Type B pancreatic cell (in vitro differentiated cells): ENCODE measurements at places on chromosomes 1 and 21. TPM values are rescaled to one million over a fixed set of nuclear protein-coding genes. Genes with fewer than 3 reads are reported as not detected.

The CLEC20A gene
- not detected in 2 replicates for total RNA-seq

- peak; percentile 15 for DNase-seq
Observed at GRCh38 chr21:33364830-33365229, 38.4 kb upstream of the IFNGR2 start.

GRCh38 chr1:230568676-230569075 is 73.6 kb upstream of the COG2 start:
- no peak for DNase-seq

GRCh38 chr1:175820456-175821025 is 77.1 kb upstream of the TNR start:
- no peak for DNase-seq

The RAB42 gene
- 0.52 and 2.7 TPM in 2 replicates for total RNA-seq

DNA sequence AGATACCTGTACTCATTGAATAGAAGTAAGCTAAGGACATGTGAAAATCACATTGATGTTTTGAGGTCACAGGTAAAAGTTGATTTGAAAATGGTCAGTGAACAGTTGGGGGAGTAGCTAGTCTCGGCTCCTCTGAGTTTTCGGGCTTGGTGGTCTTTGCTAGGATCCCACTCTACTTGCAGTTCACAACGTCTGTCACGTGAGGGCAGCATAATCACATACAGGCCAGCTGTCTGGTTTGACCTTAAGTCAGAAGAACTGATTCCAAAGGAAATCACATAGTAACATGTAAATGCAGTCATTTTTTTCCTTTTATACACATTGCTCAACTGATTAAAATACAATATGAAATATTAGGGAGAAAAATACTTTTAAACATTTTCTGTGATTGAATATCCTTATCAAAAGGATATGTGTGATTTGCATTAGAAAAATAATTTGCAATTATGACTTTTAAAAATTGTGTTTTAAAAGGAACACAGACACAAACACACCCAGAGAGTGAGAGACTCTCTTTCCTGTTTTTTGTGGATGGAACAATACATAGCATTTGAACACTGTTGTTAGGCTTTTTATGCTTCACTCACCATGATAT is 21.8 kb upstream of the PDC start:
- DNase-seq: peak; percentile 75

The RPE65 gene
- 0.14 TPM in 1 of 2 replicates, not detected in the other for total RNA-seq

The NCSTN gene
- 103 and 104 TPM in 2 replicates for total RNA-seq

The ZSWIM5 gene
- total RNA-seq: 1.9 and 2.7 TPM in 2 replicates

GRCh38 chr1:172278478-172278877 is 142.0 kb upstream of the C1orf105 start:
- no peak for DNase-seq

The WNT4 gene
- 9.8 and 26.4 TPM in 2 replicates for total RNA-seq

The RFX5 gene
- 27.3 and 66.5 TPM in 2 replicates for total RNA-seq

DNA sequence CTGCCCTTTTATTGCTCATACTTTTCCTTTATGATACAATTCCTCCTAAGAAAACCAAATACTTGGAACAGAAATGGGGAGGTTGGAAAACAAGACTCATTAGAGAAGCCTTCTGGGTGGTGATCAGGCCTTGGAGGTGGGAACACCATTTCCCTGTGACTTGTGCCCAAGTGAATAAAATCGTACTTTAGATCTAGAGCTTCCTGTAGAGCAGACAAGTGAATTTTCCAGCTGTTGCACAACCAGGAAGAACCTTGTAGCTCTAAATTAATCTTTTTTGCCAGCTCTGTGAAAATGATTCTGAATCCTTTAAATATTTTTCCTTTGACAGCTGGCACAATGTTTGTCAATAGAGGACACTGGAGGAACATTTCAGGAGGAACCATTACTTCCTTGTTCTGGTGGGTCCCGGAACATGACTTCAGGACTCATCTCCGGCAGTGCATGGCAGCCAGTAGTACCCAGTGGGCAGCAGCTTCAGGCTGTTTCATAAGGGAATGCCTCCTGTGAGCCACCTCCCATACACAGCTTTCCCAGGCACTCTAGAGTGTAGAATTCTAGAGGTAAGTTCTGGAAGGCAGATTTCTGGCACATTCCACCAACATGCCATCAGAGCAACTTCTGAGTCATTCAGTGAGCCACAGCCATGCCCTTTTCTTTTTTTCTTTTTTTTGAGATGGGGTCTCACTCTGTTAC is 5.5 kb upstream of the SNAPIN start:
- DNase-seq: no peak

The SPRR2A gene
- 0.75 and 2.3 TPM in 2 replicates for total RNA-seq

GRCh38 chr1:182059936-182060335 is 1.6 kb downstream of the ZNF648 start:
- DNase-seq: no peak

GRCh38 chr1:3895279-3895950 is 4.7 kb downstream of the C1orf174 start:
- DNase-seq: no peak

DNA sequence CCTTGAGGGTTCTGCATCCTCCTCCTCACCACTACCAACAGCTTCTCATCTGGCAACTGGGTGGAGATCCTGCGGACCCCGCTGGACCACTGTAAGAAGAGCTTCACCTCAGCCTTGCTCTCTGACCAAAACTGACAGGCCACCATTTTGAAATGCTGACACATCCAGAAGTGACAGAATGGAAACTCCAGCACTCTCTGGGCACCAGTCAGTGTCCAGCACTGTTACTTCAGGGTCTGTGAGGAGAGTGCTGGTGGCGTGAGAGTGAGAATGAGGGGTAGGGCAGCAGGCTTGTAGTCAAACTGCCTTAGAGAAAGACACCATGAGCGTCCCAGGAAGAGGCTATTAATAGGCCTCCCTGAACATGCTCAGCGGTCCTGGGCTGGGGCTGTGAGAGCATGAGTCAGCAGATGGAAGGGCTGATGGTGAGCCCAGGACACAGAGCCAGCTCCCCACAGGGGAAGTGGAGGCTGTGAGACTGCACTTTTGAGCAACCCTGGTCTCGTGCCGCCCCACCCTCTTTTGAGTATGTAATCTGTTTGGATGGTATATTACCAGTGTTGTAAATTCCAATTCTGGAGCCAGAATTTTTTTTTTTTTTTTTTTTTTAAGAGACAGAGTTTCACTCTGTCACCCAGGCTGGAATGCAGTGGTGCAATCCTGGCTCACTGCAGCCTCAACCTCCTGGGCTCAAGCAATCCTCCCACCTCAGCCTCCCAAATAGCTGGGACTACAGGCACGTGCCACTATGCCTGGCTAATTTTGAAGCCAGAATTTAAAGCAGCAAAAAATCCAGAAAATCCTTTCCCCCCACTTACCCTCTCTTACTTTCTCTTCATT is 34.4 kb upstream of the SLC30A1 start:
- no peak for DNase-seq

GRCh38 chr1:244319283-244320132 is 132.2 kb downstream of the ADSS2 start:
- no peak for DNase-seq

DNA sequence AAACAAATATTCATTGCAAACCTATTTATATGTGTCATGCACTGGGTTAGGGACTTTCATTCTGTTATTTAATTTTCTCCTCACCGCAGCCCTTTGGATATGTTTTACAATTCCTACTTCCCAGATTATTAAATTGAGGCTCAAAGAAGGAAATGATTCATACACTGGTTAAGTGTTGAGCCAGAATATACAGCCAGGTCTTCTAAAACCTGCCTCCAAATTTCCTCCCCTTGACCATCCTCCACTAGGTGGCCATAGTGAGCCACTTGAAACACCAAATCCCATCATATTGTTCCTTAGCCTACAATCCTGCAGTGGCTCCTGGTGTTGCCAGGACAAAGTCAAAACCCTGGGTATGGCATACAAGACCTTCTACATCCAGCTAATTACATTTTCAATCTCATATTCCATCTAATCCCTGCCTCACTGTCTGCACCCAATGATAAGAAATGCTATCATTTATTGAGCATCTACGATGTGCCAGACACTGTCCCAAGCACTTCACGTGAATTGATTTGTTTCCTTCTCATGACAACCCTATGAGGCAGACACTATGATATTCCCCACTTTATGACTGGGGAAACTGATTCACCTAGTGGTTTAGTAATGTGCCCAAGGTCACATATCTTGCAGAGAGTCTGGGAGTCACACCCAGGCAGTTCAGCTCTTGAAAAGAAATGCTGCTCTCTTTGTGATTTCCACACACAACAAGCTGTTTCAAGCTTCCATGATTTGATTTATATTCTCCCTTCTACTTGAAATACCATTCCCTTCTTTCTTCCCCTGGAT is 23.6 kb upstream of the KIRREL1 start:
- DNase-seq: no peak

The LCE1D gene
- total RNA-seq: not detected in 2 replicates

- no peak for DNase-seq
Observed at GRCh38 chr1:236795757-236796667, 920 bp downstream of the MTR start.

GRCh38 chr1:19640363-19641316 is 3.5 kb upstream of the NBL1 start:
- no peak for DNase-seq

GRCh38 chr1:8567146-8567545 is 249.2 kb downstream of the SLC45A1 start:
- DNase-seq: no peak

The OR2T2 gene
- not detected in 2 replicates for total RNA-seq

- DNase-seq: no peak
Observed at GRCh38 chr1:59596432-59596831, 218.3 kb upstream of the HOOK1 start.

DNA sequence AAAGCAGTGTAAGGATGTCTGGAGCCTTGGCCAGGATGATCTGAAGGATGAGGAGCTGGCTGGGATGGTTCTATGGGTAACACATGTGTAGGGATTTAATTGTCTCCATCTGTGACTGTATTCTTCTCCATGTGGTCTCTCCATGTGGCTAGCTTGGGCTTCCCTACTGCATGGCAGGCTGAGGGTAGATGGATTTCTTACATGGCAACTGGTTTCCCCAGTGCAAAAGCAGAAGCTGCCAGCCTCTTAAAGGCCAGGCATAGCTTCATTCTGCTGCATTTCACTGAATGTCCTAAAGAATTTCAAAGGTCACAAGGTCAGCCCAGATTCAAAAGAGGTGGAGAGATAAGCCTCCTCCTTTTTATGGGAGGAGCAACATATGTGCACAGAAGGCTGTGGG is 61.7 kb downstream of the XCL2 start:
- DNase-seq: no peak

DNA sequence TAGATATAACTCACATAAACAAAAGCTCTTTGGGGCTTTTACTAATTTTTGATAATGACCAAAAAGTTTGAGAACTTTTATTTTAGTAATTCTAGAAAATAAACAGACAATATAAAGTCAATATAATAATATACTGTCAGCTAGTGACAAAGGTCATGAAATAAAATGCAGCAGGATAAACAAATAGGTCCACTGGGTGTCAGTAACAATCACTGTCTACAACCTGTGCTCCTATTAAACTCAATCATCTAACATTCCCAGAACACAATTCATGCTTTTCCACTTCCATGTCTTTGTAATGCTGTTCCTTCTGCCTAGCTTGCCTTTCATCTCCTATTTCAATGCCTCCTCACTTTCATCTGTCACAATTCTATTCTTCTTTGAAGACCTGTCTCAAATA is 186.1 kb downstream of the GIPC2 start:
- no peak for DNase-seq

DNA sequence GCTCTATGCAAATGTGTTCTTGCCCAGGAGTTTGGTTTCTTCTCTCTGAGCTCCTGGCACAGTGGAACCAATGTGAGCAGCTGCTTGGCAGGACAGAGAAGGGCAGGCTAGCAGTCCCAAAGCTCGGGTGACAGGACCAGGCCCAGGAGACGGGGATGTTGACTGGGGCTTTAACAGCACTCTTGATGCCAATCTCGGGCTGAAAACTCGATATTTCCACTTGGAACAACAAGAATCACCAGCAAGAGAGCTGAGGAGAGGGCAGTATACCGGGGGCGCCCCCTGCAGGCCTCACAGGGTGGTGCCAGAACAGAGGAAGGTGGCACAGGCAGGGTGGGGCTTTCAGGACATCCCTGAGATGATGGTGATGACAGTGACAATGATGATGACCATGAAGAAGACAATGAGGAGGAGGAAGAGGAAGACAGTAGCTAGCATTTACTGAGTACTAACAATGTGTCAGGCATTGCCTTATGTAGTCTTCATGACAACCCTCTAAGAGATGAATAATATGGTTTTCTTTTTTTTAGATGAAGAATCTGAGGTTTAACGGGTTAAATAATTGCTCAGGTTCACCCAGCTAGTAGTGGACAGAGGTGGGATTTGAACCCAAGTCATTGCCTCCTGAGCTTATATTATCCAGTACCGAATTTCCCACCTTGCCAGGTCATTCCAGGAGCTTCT is 2.7 kb upstream of the KCNJ9 start:
- no peak for DNase-seq

The ZNF648 gene
- 0.10 and 0.34 TPM in 2 replicates for total RNA-seq

DNA sequence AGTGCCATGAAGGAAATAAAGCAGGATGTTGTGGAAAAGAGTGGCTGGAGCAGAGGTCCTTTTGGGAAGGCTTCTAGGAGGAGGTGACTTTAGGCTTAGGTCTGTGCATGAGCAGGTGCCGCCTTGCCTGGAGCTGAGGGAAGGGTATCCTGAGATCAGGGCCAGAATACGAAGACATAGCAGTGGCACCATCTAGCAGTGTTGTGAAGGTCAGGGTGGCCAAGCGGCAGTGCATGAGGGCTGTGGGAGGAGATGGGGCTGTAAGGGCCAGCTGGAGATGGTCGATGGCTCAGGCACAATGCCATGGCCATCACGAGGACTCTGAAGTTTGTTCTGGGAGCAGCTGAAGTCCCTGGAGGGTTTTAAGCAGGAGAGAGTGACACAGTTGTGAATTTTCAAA is 219.5 kb downstream of the PTPRU start:
- DNase-seq: no peak

DNA sequence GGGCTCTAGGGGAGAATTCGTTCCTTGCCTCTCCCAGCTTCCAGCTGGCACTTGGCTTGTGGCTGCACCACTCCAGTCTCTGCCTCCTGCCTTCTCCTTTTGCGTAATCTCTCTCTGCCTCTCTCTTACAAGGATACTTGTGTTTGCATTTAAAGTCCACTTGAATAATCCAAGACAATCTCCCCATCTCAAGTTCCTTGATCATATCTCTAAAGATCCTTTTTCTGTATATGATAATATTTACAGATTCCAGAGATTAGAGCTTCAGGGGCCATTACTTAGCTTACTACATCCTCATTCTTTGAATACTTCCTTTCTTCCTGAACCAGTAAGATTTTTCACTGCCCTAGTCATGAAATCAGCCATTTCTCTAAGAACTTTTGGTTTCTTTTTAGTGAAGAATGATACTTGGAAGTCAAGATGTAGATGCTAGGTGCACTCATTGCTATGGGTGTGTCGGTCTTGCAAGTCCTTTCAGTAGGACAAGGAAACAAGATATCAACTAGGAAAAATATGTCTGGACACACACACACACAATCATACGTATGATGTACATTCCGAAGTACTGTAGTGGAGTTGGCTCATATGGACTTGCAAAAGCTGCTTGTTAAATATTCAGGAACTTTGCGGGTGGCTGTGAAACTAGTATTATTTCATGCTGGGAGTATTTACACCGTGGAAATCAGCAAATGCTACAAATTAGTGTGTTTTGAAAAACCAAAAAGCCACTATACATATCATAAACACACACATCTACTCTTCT is 20.8 kb upstream of the RLF start:
- no peak for DNase-seq
